MCF 10A (cell line): ENCODE measurements at places on chromosomes 7 and 10.
A peak's percentile ranks its signal among the peaks of the same experiment; 100 is the strongest.

DNA sequence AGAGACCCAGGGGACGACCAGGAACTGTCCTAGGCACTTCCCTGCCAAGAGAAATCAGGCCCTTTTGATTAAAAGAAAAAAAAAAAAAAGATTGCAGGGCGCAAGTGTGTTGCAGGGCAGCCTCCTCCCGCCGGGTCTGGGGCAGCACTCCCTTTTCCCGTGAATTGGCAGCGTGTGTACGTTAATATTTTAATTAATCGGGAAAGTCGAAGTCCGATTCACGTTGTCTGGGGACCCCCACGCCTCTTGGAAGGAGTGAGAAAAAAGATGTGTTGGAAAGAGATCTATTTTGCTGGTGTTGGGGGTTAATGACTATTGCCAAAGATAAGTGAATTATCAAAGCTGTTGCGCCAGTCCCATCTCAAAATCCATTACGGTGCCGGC is 1.3 kb upstream of the EBF3 start:
- DNase-seq: no peak

GRCh38 chr7:157709531-157710251 is 372.9 kb downstream of the DNAJB6 start:
- DNase-seq: no peak

- no peak for DNase-seq
These were observed 4.7 kb downstream of the STOX1 start for GRCh38 chr10:68831961-68832455.

DNA sequence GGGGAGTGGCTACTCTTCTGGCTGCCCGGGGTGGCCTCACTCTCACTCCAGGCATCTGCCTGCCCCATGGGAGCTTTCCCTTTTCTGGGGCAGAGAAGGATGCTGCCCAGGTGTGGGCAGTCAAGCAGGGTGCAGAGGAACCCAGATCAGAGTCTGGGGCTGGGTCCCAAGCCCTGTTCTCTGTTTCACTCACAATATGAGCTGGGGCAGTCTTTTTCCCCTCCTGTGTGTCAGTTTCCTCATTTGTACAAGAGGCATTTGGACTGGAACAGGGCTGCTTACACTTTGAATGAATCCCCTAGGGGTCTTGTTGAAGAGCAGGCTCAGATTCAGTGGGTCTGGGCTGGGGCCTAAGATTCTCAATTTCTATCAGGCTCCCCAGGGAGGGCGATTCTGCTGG is 38.4 kb upstream of the AQP1 start:
- no peak for DNase-seq

DNA sequence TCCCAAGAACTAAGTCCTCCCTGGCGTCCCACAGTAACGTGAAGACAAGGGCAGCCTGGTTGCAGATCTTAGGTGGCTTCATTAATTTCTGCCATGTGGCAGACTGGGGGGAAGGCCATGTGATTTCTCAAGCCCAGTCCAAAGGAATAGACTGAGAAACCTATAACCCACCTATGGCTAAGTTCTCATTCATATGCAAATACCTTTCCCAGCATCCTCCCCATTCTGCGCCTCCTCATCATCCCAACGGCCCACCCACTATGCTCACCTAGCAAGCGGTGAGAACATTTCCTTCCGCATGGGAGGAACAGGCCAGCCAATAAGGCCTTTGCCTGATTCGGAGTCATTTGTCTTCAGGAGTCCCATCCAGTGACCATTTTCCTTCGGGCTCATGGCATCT is 8.2 kb upstream of the CLEC2L start:
- DNase-seq: no peak

GRCh38 chr10:118908557-118909256 is 120.8 kb upstream of the NANOS1 start:
- no peak for DNase-seq

GRCh38 chr7:113076703-113077102 is 9.9 kb downstream of the GPR85 start:
- no peak for DNase-seq

GRCh38 chr10:67772894-67773511 is 65.0 kb downstream of the DNAJC12 start:
- no peak for DNase-seq

DNA sequence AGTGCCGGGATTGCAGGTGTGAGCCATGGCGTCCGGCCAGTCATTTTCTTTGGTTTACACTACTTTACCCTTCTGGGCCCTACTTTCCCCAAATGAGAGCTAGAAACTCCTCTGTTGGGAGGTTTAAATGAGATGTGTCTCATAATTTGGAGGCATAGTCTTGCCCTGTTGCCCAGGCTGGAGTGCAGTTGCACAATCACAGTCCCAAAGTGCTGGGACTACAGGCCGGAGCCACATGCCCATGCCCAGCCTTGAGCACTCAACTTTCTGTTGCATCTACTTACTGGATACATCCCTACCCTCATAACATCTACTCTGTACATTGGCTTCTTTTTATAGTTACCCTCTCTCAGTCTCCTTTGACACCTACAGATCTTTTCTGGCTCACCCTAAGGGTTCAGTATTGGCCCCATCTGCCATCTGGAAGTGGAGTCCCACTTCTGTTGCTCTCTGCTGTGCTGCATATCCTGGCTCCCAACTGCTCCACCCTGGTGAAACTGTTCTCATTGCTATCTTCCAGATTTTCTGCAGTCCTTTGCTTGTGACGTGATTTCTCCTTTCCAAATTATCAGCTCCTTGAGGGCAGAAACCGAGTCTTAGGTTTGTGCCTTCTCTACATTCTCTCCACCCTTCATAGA is 8.4 kb downstream of the EIF4H start:
- DNase-seq: no peak

- peak; percentile 83 for DNase-seq
These were observed at the start of gene GATA3 for GRCh38 chr10:8054494-8055407. Gene GATA3, plus strand, starts transcription at chr10:8054688. Its CDS starts 968 bp downstream, at chr10:8055656.

GRCh38 chr7:142231716-142232115 is 26.1 kb downstream of the PRSS58 start:
- DNase-seq: peak; percentile 3

DNA sequence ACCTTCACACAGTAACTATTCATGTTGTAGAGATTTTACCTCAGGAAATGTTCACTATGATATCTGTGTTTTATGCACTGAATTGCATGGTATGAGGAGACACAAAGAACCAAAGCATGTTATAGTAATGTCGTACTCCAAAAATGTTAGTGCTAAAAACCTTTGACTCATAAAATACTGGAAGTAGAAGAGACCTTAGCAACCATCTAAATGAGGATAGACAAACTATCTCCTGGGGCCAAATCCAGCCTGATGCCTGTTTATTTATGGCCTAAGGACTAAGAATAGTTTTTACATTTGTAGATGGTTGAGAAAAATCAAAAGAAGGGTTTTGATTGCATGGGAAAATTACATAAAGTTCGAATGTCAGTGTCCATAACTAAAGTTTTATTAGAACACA is 535.1 kb downstream of the INHBA start:
- no peak for DNase-seq

DNA sequence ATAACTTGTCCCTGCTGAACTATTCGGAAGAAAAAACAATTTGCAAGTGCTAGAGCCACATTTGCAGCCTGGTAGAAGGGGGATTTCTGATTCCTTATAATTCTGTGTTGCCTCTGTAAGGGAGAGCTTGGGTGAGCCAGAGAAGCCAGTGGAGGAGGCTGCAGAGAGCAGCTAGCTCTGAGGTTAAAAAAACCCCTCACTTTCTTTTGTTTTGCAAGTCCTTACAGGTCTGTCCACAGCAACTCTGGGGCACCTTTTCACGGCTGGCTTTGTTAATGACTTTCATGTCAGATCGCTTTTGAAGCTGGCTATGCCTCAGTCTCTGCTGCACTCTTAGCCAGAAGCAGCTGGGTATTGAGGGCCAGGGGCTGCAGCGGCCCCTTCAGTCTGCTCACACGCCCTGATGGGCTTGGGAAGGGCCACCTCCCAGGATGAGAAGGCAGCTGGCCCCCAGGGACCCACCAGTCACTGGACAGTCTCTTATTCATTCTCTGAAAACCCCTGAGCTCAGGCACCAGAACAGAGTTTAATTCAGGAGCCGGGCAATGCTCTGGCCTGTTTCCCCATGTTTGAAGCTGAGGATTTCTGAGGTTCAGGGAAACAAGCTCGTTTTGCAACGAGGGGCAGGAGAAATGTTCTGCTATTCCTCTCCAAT is 30.9 kb downstream of the TRIM8 start:
- no peak for DNase-seq

DNA sequence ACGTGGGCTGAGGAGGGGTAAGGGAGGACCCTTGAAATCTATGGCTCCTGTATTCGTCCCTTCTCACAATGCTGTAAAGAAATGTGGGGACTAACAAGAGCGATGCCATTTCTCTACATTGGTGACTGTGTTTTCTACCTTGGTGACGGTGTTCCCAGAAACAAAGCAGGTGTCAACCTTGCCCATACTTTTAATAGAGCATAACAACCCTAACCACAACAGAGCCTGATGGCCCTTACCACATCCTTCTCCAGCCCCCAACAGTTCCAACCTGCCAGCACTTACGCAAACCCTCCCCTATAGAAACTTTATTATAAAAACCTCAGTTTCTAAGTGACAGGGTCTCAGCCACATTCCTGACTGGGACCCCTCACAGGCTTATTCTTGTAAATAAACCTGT is 28.2 kb upstream of the ADCYAP1R1 start:
- no peak for DNase-seq

DNA sequence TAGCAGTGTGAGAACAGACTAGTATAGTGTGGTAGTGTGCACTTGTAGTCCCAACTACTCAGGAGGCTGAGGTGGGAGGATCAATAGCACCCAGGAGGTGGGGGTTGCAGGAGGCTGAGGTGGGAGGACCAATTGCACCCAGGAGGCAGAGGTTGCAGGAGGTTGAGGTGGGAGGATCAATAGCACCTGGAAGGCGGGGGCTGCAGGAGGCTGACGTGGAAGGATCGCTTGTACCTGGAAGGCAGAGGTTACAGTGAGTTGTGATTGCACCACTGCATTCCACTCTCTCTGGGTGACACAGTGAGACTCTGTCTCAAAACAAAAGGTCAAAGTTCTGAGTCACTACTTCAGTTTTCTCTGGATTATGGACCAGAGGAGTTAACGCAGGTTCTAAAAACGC is 22.6 kb upstream of the DIP2C start:
- DNase-seq: peak; percentile 51

- no peak for DNase-seq
These were observed 10.2 kb downstream of the PLEKHA8 start for GRCh38 chr7:30038196-30038980.

DNA sequence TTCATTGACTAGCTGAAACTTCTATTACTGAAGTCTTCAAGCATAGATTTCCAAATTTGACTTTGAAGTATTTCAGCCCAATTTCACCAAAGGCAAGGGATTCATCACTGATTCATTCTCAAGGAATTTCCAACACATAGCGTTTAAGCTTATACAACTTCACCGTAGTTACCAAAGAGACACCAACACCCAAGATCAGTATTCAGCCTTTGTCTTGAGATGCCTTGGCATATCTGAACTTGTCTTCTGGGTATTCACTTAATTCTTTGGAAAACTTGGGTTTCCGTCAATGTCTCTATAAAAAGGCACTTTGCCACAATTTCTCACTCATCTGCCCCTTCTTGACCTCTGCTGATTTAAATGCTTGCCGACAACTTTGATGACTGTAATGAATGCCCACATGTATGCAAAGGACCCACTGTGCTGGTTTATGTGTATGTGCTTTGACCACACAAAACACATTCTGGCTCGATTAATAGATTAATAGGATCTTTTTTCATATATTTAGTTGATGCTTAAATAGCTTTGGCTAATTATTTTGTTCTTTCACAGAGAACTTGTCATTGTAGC is 49.6 kb downstream of the TES start:
- peak; percentile 89 for DNase-seq

- DNase-seq: peak; percentile 41
These were observed 119.5 kb downstream of the GPR158 start for GRCh38 chr10:25294032-25294926.

DNA sequence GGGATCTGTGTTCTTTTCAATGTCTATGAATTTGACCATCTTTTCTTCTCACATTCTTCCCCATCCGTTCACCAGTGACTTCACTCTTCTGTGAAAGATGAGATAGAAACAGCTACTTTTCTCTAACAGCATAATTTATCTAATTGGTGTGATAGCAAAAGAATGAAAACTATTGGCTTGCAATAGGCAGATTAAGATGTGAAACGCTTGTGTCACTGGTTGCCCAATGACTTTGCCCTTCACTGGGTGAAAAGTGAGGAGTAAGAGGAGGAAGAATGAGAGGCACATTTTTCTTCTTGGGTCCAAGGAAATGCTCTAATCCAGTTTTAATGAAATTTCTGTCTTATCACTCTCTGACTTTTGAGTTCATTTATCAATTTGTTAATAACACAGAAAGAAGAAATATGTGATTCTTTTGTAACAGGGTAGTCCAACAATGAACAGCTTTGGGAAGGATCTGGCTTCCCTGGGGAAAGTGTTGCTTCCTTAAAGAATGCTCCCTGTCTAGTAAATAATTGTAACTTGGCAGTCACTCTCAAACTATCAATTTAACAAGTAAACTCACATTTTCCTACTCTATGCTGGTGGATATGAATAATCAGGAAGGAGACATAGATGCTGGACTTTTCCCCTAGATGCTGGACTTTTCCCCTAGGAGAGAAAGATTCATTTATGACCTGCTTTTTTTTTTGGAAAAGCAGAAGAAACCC is 35.1 kb downstream of the BET1 start:
- DNase-seq: no peak

GRCh38 chr10:9262770-9263169 is 1208.3 kb downstream of the GATA3 start:
- no peak for DNase-seq

DNA sequence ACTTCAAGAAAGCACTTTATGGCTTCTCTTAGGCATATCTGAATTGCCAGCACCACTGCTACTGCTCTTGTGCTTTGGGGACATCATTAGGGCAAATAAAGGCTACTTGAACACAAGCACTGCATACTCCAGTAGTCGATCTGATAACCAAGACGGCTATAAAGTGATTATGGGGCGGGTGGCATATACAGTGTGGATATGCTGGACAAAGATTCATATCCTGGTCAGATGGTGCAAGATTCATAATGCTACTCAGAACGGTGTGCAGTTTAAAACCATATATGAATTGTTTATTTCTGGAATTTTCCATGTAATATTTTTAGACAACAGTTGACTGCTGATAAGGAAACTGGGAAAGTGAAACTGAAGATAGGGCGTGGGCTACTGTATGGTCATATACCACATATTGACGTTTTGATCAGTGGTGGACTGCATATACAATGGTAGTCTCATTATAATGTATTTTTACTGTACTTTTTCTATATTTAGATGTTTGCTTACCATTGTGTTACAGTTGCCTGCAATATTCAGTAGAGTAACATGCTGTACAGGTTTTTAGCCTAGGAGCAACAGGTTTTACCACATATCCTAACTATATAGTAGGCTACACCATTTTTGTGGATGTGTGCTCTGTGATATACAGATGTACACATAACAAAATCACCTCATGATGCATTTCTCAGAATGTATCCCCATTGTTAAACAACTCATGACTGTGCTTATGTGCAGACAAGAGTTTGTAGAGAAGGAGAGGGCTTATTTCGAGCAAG is 15.2 kb downstream of the ANLN start:
- DNase-seq: no peak

- no peak for DNase-seq
These were observed 57.5 kb downstream of the RBM20 start for GRCh38 chr10:110701617-110701971.

DNA sequence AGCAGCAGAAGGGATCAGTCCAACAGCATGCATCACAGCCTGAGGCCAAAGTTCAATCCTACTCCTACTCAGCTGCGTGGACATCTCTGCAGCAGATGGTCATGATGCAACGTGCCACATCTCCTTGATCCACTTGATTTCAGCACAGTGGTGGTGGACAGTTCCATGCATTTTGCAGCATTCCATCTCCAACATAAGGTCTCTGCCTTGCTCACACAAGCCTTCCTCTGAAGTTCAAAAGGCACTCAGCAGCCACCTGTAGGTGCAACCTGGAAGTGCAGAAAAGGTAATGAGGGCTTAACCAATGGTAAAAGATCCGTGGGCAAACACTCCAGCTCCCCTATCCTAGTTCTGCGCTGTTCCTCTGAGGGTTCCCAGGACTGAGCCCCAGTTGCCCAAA is 57.5 kb upstream of the CHCHD3 start:
- peak; percentile 60 for DNase-seq
